Activated naive CD8-positive, alpha-beta T cell treated with anti-CD3 and anti-CD28 coated beads for 36 hours (primary cell): ENCODE measurements at places on chromosomes 7 and 10. TPM values are rescaled to one million over a fixed set of nuclear protein-coding genes. Genes with fewer than 3 reads are reported as not detected.

DNA sequence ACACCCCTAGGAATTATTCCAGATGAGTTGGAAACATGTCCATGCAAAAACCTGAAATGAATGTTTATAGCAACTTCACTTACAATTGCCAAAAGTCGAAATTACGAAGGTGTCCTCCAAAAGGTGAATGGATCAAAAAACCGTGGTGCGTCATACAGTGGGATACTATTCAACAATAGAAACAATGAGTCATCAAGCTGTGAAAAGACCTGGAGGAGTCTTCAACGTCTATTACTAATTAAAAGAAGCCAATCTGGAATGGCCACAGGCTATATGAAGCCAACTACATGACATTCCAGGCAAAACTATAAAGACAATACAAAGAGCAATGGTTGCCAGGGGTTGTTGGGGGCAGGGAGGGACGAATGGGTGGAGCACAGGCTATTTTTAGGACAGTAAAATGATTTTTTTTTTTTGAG lies 12.6 kb upstream of the PPP2R2D start:
- H3K36me3 ChIP-seq, result no peaks in the 10 kb centered on the region
- H3K4me3 ChIP-seq, result no peak overlapping the region
- H3K27me3 ChIP-seq, result no peaks in the 10 kb centered on the region
- H3K27ac ChIP-seq, result no peak overlapping the region
- H3K4me1 ChIP-seq, result peaks cover 2% of the 10 kb centered on the region

The NODAL gene
- total RNA-seq, result not detected

- no peak overlapping the region for H3K27ac ChIP-seq
- H3K4me3 ChIP-seq, result no peak overlapping the region
- no peaks in the 10 kb centered on the region for H3K36me3 ChIP-seq
- no peak for DNase-seq
- H3K27me3 ChIP-seq, result no peaks in the 10 kb centered on the region
Observed at GRCh38 chr10:54470324-54470631, 330.8 kb downstream of the PCDH15 start.

- DNase-seq, result no peak
- H3K36me3 ChIP-seq, result peaks cover 26% of the 10 kb centered on the region
- H3K4me3 ChIP-seq, result no peak overlapping the region
- H3K4me1 ChIP-seq, result peaks cover 40% of the 10 kb centered on the region
- H3K27me3 ChIP-seq, result no peaks in the 10 kb centered on the region
Observed at GRCh38 chr10:74187237-74187636, 36.2 kb downstream of the ADK start.

The RET gene
- not detected for total RNA-seq

The IFIT1B gene
- total RNA-seq, result not detected

GRCh38 chr10:104907521-104907920 lies 266.4 kb downstream of the SORCS3 start:
- H3K4me1 ChIP-seq, result no peaks in the 10 kb centered on the region
- no peak for DNase-seq
- no peaks in the 10 kb centered on the region for H3K27me3 ChIP-seq
- H3K4me3 ChIP-seq, result no peak overlapping the region
